ENCODE measurements at places on chromosomes 2 and 18.

GRCh38 chr2:79982445-79982844 is 322.1 kb downstream of the LRRTM1 start:
- no peak for DNase-seq

GRCh38 chr18:78640246-78640995 is 339.2 kb upstream of the SALL3 start:
- DNase-seq = no peak

GRCh38 chr2:143899987-143900386 is 619.9 kb downstream of the ZEB2 start:
- DNase-seq = no peak

GRCh38 chr18:7926526-7926925 is 359.4 kb downstream of the PTPRM start:
- DNase-seq = no peak

DNA sequence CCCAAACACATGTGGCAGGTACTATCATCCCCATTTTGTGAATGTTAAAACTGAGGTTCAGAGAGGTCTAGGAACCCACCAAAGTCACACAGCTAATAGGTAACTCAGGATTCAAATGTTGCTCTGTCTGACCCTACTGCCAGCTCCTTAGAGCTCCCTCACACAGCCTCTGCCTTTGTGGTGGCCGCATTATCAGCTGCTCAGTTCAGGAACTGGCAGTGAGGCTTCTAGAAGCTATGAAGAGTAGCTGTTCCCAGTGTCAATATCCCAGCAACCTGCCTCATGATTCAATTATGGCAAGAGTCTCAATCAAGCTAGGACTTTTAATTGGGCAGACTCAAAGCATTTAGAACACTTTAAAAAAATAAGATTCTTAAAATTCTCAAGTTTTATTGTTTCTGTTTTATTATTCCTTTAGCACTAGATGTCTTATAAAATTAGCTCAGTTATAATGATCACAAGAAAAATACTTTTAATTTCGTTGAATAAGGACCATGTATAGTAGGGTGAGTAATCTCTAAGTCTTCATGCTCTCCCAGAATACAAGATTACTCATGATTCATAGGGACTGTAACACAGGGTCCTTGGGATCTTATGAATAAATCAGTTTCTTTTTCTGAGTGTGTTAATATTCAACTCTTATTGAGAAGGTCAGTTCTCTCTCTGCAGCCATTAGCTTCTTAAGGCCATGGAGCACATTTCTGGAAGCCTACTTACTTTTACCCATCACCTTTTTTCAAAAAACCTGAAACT is 342.7 kb downstream of the RND3 start:
- no peak for DNase-seq

- DNase-seq = no peak
These were observed 27.6 kb downstream of the CENPO start for GRCh38 chr2:24820598-24821432.

- DNase-seq = no peak
These were observed 69.7 kb downstream of the TBC1D8 start for GRCh38 chr2:101081375-101081907.

DNA sequence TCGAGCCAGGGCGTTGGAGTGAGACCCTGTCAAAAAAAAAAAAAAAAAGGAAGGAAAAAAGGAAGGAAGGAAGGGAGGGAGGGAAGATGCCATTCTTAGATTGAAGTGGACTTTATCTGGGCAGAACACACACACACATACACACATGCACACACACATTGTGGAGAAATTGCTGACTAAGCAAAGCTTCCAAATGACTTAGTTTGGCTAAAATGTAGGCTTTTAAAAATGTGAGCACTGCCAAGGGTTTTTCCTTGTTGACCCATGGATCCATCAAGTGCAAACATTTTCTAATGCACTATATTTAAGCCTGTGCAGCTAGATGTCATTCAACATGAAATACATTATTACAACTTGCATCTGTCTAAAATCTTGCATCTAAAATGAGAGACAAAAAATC is 564 bp upstream of the TTR start:
- no peak for DNase-seq

- DNase-seq = no peak
These were observed 36.3 kb downstream of the IRS1 start for GRCh38 chr2:226763320-226763719.

DNA sequence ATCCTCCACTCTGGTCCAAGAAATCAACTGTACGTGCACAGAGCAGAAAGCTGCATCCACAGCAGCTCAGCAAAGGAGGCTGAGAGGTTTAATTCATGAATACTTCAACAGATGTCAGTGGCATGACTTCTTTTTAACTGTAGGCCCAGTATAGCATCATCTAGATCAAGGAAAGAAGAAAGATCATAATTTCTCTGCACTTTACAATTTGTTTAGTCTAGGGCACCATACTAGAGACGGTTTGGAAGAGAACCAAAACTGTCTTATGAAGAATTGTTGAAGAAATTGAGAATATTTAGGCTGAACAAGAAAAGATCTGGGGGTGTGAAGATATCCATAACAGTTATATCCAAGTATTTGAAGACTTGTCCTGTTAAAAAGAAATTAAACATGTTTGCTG is 30.5 kb upstream of the MAP3K20 start:
- no peak for DNase-seq

- no peak for DNase-seq
These were observed 1.1 kb upstream of the ATP6V1C2 start for GRCh38 chr2:10720306-10720705.

- DNase-seq = peak; percentile 51
These were observed 33.0 kb upstream of the PTH2R start for GRCh38 chr2:208373460-208374089.

DNA sequence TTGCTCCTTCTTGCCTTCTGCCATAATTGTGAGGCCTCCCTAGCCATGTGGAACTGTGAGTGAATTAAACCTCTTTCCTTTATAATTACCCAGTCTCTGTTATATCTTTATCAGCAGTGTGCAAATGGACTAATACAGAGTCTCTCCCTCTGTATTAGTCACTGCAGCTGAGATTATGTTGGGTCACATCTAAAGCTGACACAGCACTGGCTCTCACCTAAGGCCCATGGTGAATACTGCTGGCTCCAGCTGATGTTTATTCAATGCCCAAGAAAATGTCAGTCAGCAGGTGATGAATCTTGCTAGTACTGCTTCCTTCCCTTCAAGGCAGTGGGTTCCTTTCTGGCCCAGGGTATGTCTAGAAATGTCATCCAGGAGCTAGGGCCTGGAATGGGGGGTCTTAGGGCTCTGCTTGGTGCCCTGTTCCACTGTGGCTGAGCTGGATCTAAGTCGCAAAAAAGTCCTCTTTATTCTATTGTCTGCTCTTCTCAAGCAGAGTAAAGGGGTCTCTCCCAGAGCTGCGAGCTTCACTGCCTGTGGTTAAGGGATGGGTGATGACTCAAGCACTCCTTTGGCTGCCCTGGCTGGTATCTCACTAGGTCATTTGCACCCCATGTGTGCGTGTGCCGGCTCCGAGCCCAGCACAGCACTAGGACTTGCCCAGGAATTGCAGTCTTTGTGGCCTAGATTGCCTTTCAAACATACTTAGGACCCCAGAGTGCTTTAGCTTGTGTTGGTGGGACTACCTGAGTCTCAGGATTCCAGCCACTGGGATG is 29.9 kb downstream of the PPP1R1C start:
- no peak for DNase-seq

- no peak for DNase-seq
These were observed 87.8 kb upstream of the EML6 start for GRCh38 chr2:54635554-54636152.

DNA sequence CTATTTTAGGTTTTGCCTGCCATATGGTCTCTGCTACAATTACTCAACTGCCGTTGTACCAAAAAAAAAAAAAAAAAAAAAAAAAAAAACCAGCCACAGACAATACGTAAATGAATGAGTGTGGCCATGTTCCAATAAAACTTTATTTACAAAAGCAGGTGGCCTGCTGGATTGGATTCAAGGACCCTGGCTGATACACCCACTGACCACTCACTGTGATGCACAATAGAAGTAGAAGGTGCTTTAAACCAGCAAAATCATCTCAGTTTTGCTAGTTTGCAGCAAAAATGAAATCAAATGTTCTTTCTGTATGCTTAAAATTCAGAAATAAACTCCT is 137.4 kb downstream of the AKAIN1 start:
- DNase-seq = no peak

DNA sequence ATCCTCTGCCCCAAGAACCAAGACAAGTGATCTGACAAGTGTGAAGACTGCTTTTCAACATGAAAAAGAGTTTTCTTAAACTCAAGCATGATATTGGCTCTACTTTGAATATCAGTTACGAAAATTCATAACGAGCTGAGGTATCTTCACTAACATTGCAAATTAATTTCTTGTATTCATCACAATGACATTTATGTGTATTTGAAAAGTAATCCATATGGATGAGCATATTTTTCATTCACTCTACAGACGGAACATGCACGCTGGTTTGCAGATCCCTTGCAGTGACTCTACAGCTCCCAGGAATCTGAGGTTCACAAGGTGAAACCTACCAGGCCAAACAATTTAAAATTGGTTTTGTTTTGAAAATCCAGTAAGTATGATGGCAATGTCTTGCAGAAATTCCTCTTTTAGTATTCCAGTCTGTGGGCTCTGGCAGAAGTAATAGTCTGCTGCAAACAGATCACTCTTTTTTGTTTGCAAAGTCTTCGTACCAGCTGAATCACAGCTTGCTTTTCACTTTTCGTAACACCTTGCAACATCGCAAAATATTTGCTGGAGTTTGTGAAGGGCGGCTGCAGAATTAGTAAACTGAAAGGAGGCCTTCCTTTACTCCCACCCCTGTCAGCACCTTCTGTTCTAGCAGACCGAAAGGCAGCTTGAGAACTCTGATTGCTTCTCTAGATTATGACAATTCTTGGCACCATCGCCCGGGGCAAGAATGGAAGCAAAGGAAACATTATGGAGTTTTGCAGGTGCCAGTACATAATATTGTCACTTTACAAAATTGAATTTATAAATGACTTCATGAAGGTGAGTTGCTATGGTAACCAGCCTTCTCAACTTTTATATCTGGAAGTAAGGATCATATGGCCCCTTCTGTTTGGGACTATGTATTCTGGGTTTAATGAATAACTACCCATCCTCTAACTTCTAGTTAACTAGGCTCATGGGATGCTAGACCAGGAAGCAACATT is 168.7 kb downstream of the TMEM247 start:
- DNase-seq = no peak

DNA sequence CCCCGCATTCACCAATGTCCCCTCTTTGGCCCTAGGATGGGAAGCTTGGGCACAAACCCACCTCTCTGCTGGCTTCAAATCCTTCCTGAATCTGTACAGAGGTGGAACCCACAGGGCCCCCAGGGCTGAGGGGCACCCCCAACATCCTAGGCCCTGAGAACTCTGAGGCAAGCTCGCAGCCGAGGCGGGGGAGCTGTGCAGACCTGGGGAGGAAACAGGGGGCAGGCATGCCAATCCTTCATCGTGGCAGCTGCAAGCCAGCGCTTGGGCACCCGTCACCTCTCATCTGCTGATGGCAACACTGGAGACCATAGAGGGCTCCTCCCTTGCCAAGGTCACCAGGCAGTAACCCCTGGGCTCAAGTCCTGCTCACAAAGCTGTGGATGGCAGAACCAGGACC is 10.8 kb downstream of the ECEL1 start:
- DNase-seq = no peak

- peak; percentile 64 for DNase-seq
These were observed 89.6 kb upstream of the NPAS2 start for GRCh38 chr2:100730290-100730868.

GRCh38 chr2:6887751-6888192 is 10.2 kb downstream of the RSAD2 start:
- no peak for DNase-seq

- DNase-seq = peak; percentile 18
These were observed 209.0 kb downstream of the PRKCE start for GRCh38 chr2:45860136-45861121.
